Stimulated activated CD8-positive, alpha-beta memory T cell treated with anti-CD3 and anti-CD28 coated beads, Interleukin-15, amount 100 ng/mL, for 48 hours (primary cell): ENCODE measurements at places on chromosomes 2 and 18.

DNA sequence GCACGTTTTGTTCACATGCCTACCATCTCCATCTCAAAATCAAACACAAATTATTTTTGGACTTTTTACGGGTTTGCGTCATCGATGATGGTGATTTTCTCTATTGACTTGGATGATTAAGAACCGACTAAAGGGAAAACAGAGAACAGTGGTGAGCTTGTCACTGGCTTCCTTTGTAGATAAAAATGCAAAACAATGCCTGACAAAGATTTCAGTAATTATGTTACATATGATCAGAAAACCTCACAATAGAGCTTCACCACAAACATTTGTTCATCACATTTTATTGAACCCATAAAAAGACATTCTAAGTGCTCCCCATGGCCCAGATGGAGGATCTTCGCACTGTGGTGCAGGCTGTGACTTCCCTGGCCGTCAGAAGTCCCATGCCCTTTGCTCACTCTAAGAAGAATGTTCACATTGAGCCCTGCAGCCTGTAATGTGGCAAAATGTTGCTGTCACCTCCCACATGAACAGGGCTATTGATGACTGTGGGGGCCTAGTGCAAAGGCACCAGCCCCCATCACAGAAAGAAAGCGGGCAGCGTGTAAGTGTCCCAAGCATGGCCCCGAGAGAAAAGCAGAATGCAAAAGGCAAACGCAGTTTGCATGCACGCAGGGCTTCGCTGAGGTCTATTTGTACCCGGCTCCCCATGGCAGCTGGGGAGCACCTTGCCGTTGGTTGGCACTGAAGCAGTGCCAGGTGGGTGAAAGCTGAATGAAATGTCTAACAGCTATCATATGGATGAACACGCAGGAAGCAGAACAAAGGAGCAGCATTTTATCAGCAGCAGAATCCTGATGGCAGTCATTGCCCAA is 60.6 kb downstream of the BCL2 start:
- DNase-seq = no peak

DNA sequence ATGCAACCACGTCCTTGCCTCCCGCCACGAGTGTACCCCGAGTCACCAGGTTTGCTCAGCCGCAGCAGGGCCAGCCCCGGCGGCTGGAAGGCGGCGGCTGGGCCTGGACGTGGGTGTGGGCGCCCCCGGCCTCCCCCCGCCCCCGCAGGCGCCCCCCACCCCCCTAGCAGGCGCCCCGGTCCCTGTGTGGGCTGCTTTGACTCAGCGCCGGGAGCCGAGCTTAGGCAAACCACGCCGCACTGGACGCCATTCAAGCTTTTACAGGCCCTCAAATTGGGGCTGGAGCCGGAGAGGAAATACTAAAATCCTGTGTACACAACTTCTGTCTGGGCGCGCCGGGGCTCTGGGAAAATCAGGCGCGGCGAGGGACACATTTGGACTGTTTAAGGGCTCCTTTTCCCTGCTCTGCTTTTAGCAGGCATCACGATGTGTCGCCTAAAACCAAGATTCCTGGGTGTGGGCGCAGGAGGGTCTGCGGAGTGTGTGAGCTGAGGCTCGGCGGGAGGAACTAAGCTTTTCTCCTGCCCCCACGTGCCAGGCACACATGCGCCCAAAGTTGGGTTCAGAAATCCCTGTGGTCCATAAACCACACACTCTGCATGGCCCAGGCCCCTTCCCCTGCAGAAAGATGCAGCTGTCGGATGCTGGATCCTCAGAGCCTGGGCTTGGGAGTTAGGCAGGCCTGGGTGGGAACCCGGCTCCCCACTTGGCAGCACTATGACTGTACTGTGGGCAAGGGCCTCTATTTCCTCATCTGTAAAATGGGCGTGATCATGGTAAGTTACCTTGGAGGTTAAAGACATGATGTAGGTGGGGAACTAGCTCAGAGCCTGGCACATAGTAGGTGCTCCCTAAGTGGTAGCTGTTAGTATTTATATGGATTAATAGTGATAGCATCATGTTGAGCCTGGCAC is 57.6 kb downstream of the ATOH8 start:
- DNase-seq = no peak

GRCh38 chr2:232117413-232117812 is 155.9 kb downstream of the DIS3L2 start:
- no peak for DNase-seq

DNA sequence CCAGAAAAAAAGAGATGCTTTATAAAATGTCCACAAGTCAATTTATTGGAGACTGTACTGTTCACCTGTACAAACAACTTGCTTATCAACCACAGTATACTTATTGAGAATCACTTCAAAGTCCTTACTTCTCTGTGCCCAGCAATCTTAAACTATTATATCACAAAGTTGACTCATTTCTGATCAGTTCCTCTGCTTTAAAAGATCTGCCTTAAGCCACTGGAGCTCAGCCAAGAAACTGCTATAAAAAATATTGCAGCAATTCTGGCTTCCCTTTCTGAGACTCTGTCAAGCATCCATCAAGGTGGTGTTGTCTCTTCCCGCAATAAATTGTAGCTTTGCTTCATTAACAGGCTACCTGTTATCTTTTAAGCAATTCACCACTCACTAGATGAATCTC is 375.2 kb upstream of the SPHKAP start:
- DNase-seq = no peak

DNA sequence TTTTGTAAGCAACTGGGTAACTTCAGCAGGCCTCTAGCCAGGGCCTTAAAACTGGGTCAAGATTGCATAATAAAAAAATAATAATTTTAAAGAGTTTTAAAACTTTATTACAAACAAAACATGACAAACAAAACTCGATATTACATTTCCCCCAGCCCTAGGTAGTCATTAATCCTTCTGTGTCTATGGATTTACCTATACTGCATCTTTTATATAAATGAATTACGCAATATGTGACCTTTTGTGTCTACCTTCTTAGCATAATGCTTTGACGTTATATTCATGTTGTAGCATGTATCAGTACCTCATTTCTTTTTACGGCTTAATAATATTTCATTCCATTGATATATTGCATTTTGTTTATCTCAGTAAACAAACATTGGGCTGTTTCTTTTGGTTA is 113.5 kb downstream of the CCDC178 start:
- no peak for DNase-seq
